ENCODE measurements at places on chromosomes 16 and 17. TPM values are rescaled to one million over a fixed set of nuclear protein-coding genes. Genes with fewer than 3 reads are reported as not detected.

DNA sequence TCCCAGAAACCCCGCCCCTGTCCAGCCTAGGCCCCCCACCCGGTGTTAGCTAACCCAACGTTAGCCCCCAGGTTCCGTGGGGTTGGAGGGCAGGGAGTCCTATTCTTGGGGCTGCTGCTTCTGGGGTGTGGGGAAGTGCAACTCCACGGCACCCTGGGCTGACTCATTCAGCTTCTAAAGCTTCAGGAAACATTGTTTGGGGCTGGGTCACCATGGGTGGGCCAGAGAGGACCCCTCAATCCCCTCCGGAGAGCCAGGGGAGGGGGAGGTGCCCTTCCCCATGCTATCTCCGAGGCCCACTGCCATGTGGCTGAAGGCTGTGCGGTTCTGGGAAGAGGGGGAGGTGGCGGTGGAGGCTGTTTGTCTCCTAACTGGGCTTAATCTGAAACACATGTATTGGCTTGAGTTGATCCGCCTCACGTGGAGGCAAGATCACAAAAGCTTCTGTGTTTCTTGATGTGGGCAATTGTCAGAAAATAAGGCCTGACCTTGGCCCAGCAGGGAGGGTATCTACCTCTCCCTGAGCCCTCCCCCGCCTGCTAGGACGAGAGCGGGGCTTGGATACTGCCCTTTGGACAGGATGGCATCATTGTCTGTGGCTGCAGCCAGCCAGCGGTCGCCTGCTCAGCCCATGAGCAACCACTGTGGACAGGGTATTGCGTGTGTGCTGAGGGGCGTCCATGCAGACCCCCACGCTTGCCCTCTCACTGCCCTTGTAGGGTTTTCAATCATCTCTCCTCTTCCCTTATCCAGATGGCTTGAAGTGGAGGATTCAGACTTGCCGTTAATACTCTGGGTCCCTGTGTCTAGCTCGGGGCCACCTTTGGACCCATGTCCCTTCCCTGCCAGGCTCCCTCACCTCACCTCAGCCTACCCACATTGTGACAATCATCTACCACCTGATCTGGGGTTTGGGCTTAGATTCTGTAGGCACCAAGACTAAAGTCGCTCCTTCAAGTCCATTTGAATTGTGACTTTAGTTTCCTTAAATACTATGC, 1.3 kb downstream of the SERPINF1 start:
- H3K4me3 ChIP-seq = no peak overlapping the region
- H3K4me1 ChIP-seq = peaks cover 35% of the 10 kb centered on the region
- H3K27ac ChIP-seq = peak overlapping the region; percentile 69
- H3K27me3 ChIP-seq = no peaks in the 10 kb centered on the region
- no peaks in the 10 kb centered on the region for H3K36me3 ChIP-seq

- peaks cover 19% of the 10 kb centered on the region for H3K4me1 ChIP-seq
- DNase-seq = no peak
- no peaks in the 10 kb centered on the region for H3K27me3 ChIP-seq
- H3K4me3 ChIP-seq = peak overlapping the region; percentile 24
- peaks cover 11% of the 10 kb centered on the region for H3K36me3 ChIP-seq
Measured at GRCh38 chr17:75525806-75526554, 483 bp downstream of the LLGL2 start.

DNA sequence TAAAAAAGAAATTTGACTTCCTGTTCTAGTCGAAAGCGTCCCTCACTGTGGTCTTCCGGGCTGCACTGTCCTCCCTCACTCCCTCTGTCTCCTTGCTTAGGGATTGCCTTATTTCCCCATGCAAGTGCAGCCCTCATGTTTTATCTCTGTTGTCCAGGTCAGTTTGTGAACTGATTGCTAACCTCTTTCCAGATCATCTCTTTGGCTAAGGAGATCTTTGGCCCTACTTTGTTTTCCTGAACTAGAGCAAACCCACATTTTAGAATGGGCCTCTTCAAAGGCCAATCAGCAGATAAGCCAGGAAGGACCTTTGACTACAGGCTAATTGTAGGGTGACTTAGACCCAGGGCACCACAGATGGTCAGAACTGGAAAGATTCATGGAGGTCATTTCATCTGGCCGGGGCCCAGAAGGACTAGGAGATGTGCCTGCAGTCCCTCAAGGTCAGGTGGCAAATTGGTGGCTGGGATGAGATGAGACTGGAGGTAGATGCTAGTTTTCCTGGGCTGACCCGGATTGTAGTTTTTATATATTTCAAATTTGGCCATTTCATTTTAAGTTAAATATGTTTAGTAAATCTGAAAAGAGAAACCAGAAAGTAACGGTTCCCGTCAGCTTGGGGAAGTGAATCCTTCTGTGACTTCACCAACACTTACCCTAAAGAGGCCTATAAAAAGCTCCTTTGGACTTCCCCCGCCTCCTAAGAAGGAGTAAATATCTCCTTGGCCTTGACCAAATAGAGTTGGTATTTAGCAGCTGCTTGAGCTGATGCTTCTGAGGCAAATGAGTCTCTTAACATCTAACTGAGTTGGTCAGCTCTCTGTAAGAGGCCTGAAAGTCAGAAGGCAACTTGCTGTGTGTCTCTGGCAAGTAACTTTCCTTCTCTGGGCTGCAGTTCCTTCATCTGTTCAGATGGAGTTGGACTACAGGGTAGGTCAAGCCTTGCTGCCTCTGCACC, 6.2 kb upstream of the SLC25A19 start:
- H3K4me3 ChIP-seq = peak overlapping the region; percentile 57
- peak; percentile 59 for DNase-seq
- no peaks in the 10 kb centered on the region for H3K36me3 ChIP-seq
- no peaks in the 10 kb centered on the region for H3K27me3 ChIP-seq

- no peak for DNase-seq
- H3K27me3 ChIP-seq = no peaks in the 10 kb centered on the region
- peaks cover 24% of the 10 kb centered on the region for H3K36me3 ChIP-seq
- H3K4me3 ChIP-seq = no peak overlapping the region
- no peak overlapping the region for H3K27ac ChIP-seq
- no peaks in the 10 kb centered on the region for H3K4me1 ChIP-seq
Measured at GRCh38 chr17:30450125-30451027, 26.8 kb upstream of the GOSR1 start.

- H3K27ac ChIP-seq = no peak overlapping the region
- no peaks in the 10 kb centered on the region for H3K36me3 ChIP-seq
- no peak overlapping the region for H3K4me3 ChIP-seq
- peaks cover 4% of the 10 kb centered on the region for H3K27me3 ChIP-seq
- H3K4me1 ChIP-seq = no peaks in the 10 kb centered on the region
- DNase-seq = no peak
Measured at GRCh38 chr16:50967827-50968612, 183.1 kb downstream of the SALL1 start.

DNA sequence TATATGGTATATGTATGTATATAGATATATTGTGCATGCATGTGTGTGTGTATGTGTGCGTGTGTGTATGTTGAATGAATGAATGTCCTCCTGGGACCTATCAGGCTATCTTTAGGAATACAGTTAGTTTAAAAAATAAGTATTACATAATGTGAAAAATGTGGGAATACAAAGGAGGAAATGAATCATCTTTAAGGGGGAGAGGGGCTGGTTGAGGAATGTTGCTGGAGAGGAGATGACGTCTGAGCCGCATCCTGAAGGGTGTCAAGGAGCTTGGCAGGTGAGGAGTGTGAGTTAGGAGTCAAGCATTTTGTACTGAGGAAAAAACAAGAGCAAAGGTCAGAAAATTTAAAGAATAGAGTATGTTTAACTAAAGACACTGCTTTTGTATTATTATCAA, 62.4 kb upstream of the NLK start:
- H3K27ac ChIP-seq = no peak overlapping the region
- peaks cover 3% of the 10 kb centered on the region for H3K27me3 ChIP-seq
- no peak overlapping the region for H3K4me3 ChIP-seq
- no peaks in the 10 kb centered on the region for H3K36me3 ChIP-seq

GRCh38 chr16:63530208-63530607, 1494.0 kb upstream of the CDH8 start:
- H3K27ac ChIP-seq = no peak overlapping the region
- H3K27me3 ChIP-seq = no peaks in the 10 kb centered on the region
- no peaks in the 10 kb centered on the region for H3K4me1 ChIP-seq
- DNase-seq = no peak

DNA sequence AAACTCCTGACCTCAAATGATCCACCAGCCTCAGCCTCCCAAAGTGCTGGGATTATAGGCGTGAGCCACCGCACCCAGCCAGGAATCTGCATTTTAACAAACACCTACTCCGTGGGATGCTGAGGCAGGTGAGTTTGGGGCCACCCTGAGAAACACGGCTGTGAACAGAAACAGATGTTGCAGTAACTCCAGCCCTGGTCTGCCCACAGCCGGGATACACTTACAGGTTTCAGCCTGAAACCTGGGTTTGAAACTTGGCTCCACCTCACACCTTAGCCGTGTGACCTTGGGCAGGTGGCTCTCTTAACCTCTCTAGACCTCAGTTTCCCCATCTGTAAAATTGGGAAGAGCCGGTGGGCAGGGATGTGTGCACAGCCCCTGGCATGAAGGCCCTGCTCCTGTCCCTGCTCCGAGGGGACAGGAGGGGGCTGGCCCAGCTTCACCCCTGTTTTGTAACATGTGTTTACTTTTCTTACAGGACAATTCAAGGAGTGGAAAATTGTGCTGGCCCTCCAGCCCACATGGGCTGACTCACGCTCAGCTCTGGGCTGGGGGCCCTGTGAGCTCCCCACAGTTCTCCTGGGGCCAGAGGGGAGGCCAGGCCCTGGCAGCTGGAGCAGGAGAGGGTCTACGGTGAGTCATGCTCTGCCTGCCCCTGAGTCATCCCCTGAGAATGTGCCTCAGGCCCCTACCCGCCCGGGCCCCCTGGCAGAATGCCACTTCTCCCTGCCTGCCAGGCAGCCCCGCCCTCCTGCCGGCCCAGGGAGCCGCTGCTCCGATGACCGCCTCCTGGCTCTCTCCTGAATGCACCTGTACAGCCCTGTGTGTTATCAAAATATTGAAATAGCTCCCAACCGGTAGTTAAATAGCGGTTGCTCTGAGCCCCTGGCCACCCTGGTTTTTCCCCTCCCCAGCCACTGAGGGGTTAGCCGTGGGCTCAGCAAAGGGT, 7.7 kb upstream of the PPL start:
- H3K27ac ChIP-seq = no peak overlapping the region
- DNase-seq = no peak
- no peaks in the 10 kb centered on the region for H3K27me3 ChIP-seq

GRCh38 chr17:56821847-56822534, 11.7 kb downstream of the C17orf67 start:
- H3K4me3 ChIP-seq = no peak overlapping the region
- H3K27me3 ChIP-seq = no peaks in the 10 kb centered on the region
- no peak for DNase-seq
- H3K36me3 ChIP-seq = no peaks in the 10 kb centered on the region
- no peaks in the 10 kb centered on the region for H3K4me1 ChIP-seq

DNA sequence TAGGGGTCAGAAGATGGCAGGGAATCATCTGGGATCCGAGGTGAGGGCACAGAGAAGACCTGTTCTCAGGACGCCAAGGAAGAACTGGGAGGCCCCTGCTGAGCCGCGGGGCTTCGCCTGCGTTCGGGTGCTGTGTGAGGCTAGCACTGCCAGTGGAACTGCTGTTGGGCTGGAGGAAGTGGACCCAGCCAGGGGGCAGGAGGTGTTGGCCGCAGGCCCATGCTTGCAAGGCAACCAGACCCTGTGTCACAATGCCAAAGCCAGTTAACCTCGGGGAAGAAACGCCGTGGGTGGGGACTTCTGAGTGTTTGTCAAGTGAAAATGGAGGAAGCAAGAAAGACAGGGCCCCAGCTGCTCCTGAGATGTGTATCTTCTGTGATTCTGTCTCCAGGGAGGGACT, 185.5 kb downstream of the LGALS9B start:
- no peak for DNase-seq
- H3K4me3 ChIP-seq = no peak overlapping the region
- no peaks in the 10 kb centered on the region for H3K27me3 ChIP-seq
- no peaks in the 10 kb centered on the region for H3K36me3 ChIP-seq
- no peak overlapping the region for H3K27ac ChIP-seq

DNA sequence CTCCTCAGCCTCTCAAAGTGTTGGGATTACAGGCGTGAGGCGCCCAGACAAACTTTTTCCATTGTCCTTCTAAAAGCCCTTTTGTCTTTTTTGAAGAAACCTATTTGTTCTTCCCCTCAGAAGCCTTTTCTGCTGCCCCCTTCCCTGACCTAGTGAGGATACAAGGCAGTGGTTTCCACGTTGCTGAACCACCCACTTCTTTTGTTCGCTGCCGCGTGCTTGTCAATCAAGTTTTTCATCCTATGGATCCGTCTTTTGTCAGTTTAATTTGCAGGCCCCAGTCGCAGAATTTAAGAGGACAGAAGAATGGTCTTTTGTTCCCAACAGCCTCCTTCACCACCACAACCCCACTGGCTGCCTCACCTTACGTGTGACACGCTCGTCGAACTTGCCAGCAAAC, 20.2 kb upstream of the GNG13 start:
- peaks cover 6% of the 10 kb centered on the region for H3K27me3 ChIP-seq
- no peaks in the 10 kb centered on the region for H3K36me3 ChIP-seq
- peaks cover 9% of the 10 kb centered on the region for H3K4me1 ChIP-seq
- no peak overlapping the region for H3K27ac ChIP-seq
- no peak overlapping the region for H3K4me3 ChIP-seq
- DNase-seq = no peak

GRCh38 chr17:79393358-79394052, 217.3 kb downstream of the RBFOX3 start:
- DNase-seq = peak; percentile 46
- H3K4me1 ChIP-seq = no peaks in the 10 kb centered on the region
- H3K4me3 ChIP-seq = no peak overlapping the region
- no peak overlapping the region for H3K27ac ChIP-seq

DNA sequence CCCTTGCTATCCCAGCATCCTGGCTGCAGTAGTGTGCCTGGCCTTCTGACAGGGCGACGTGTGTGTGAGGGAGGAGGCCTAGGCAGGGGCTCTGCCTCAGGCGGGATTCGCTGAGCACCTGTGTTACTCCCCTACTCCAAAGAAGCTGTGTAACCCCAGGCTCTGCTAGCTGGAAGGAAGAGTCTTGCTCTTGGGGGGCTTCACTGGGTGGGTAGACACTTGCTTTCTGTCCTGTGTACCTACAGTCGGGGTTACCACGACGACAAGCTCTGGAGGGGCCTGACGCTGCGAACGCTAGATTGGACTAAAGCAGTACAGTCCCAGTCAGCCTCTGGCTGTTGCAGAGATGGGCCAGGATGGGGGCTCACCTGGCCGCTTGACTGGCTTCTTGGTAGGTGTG, 9.5 kb downstream of the EXOC7 start:
- H3K27me3 ChIP-seq = no peaks in the 10 kb centered on the region
- DNase-seq = no peak
- H3K4me3 ChIP-seq = no peak overlapping the region
- H3K4me1 ChIP-seq = no peaks in the 10 kb centered on the region

- no peak overlapping the region for H3K4me3 ChIP-seq
- no peaks in the 10 kb centered on the region for H3K4me1 ChIP-seq
- no peak overlapping the region for H3K27ac ChIP-seq
- H3K36me3 ChIP-seq = no peaks in the 10 kb centered on the region
- H3K27me3 ChIP-seq = peaks cover 9% of the 10 kb centered on the region
Measured at GRCh38 chr17:38598536-38598935, 7.2 kb downstream of the SRCIN1 start.

ZNF174 gene
- total RNA-seq = 5.4 TPM

MARVELD3 gene
- total RNA-seq = not detected

TMEM98 gene
- total RNA-seq = not detected

All from CD4-positive, CD25-positive, alpha-beta regulatory T cell (primary cell).